ENCODE measurements at places on chromosomes 6 and 20.

DNA sequence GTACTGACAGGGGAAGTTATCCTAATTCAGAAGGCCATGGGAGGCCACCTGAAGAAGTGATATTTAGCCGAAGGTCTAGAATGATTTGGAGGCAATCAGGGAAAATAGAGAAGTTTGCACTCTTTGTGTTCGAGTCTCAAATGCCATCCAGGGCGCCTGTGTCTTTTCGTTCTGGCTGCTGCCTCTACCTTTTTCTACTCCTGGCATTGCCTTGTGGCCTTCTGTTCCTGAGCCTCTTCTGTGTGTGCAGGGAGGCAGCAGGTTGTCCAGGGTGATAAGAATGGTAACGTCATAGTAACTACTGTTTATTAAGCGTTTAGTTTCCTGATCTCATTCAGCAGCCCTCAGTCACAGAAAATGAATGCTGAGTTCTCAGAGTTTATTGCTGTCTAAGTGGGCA lies 252.1 kb downstream of the FARS2 start:
- no peak for DNase-seq

- DNase-seq, result no peak
Measured at GRCh38 chr6:169957351-169957963, 206.0 kb downstream of the ERMARD start.

- no peak for DNase-seq
Measured at GRCh38 chr6:160263196-160263939, 4.7 kb upstream of the SLC22A2 start.

GRCh38 chr6:372336-372911 lies 19.1 kb upstream of the IRF4 start:
- no peak for DNase-seq

- DNase-seq, result no peak
Measured at GRCh38 chr6:161214722-161215121, 59.1 kb downstream of the AGPAT4 start.

DNA sequence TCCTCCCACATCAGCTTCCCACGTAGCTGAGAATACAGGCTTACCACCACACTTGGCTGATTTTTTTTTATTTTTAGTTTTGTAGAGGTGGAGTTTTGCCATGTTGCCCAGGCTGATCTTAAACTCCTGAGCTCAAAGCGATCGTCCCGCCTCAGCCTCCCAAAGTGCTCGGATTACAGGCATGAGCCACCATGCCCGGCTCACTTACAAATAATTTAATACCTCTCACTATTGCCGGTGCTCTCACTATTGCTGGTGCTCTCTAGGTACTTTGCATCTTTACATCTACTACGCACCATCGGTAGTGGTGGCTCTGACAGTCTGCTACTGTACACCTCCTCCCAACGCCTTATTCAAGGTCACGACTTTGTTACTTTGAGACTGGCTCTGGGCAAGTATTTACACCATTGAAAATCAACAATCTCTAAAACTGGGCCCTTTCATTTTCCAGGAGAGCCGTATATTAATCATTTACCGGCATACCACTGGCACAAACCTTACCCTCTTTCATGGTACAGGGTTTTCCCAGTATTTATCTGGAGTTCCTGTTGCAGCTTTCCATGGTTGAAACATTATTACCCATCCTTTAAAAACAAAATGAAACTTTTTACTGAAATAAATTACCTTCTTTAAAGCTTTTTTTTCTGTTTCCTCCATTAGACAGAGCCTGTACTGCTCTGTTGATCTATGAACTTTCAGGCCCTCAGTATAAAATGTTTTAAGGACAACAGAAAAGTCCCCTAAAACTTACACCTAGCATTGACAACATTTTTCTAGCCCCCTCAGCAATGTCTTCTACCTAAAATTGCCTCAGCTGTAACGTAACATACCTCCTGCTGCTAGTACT lies 259.6 kb upstream of the PLCB4 start:
- no peak for DNase-seq

- DNase-seq, result peak; percentile 23
Measured at GRCh38 chr6:163702736-163703135, 288.2 kb downstream of the QKI start.

DNA sequence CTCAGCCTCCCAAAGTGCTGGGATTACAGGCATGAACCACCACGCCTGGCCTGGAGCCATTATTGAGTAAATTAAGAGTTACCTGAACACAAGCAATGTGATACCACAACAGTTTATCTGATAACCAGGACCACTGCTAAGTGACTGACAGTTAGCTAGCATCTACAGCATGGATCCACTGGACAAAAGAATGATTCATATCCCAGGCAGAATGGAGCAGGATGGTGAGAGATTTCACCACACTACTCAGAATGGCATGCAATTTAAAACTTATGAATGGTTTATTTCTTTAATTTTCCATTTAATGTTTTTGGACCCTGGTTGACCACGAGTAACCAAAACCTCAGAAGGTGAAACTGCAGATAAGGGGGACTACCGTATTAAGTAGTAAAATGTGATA lies 48.6 kb downstream of the RALGAPA2 start:
- no peak for DNase-seq

Data from GM13977 (cell line).